Left lung (tissue), 14 donors: ENCODE measurements at places on chromosomes 3 and 15.

DNA sequence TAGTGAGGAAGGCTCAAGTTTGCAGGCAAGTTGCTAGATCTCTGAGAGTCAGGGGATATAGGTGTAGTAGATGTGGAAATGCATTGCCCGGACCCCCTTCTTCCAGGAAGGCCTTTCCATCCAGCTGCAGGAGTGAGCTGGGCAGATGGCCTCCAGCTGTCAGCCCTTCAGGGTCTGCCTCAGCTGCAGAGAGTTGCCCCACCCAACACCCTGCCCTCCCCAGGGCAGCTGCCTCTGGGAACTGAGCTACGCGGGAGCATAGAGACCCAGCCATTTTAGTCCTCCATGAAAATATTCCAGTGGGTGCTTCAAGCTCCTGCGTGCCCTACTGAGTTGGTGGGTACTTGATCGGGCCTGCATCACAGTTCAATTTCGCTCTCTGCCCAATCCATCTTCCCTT, 29.6 kb downstream of the SPG21 start:
- no peak for DNase-seq

DNA sequence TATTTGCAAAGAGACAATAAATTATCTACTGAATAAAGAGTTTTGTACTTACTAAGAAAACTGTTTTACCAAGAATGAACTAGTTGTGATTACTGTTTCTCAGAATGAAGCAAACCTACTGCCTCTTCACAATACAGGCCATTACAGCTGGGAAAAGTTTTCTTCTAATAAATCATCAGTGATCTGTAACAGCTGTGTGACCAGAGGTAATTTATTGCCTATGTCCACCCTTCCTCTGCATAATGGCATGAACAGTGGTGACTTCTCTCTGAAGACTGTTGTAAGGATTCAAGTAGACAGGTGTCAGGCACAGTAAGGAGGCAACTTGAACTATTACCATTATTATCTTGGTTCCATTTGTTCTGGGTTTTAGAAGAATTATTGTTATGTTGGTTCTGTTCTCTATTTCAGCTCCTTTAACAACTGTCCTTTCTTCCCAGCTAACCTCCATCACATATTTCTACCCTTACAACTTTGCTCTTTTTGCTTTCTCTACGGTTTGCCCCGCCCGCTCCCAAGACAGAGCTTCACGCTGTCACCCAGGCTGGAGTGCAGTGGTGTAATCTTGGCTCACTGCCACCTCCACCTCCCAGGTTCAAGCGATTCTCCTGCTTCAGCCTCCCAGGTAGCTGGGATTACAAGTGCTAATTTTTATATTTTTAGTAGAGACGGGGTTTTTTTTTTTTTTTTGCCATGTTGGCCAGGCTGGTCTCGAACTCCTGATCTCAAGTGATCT, 51.5 kb downstream of the PRKAR2A start:
- no peak for DNase-seq

DNA sequence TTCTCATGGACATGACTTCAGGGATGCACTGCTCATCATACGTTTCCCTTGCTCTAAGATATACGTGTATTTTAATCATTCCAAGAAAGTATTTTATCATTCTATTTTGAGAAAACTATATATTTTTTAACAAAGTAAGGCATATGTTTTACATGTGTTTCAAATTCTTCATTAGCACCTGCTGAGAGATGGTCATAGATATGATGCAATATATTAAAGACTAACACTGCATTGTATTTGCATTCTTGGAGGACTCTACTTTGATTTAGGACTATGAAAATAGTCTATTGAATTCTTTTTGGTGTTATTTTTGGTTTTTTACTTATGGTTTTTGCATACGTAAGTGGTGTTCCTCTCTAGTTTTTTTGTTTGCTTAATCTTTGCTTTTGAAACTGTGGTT, 54.2 kb upstream of the MTMR10 start:
- DNase-seq, result no peak

- no peak for DNase-seq
Measured at GRCh38 chr3:87247430-87247773, 20.3 kb downstream of the CHMP2B start.

- no peak for DNase-seq
Measured at GRCh38 chr3:150261418-150261817, 146.7 kb upstream of the TSC22D2 start.

DNA sequence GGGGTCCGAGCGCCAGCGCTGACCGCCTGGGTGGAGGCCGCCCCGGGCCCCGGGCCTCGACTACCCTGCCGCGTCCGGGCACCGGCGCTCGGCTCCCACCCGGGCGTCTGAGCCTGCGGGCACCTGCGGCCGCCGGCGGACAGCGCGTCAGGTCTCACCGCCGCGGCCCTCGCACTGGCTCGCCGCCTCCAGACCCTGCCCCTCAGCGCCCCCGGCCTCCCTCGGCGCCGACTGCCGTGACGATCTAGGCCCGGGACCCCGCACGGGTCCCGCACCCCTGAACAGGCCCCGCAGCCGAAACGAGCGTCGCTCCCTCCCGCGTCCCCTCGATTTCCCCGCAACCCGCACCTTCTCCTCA, 297 bp downstream of the PRC1 start:
- no peak for DNase-seq

GRCh38 chr15:46543626-46544025, 908.8 kb downstream of the SQOR start:
- no peak for DNase-seq

GRCh38 chr3:133289322-133289721, 110.5 kb upstream of the BFSP2 start:
- DNase-seq, result no peak
